ENCODE measurements at places on chromosomes 5 and 9. TPM values are rescaled to one million over a fixed set of nuclear protein-coding genes. Genes with fewer than 3 reads are reported as not detected.

The NDUFS4 gene
- 205 TPM for polyA plus RNA-seq

The CCL27 gene
- 0.50 TPM for polyA plus RNA-seq

The KLHL3 gene
- 1.7 TPM for polyA plus RNA-seq

The LHX3 gene
- not detected for polyA plus RNA-seq

GRCh38 chr9:5483306-5483705 lies 27.0 kb upstream of the PDCD1LG2 start:
- no peak for DNase-seq
- no peak overlapping the region for H3K27ac ChIP-seq
- no peaks in the 10 kb centered on the region for H3K36me3 ChIP-seq
- no peak overlapping the region for H3K4me3 ChIP-seq
- H3K27me3 ChIP-seq: no peaks in the 10 kb centered on the region

DNA sequence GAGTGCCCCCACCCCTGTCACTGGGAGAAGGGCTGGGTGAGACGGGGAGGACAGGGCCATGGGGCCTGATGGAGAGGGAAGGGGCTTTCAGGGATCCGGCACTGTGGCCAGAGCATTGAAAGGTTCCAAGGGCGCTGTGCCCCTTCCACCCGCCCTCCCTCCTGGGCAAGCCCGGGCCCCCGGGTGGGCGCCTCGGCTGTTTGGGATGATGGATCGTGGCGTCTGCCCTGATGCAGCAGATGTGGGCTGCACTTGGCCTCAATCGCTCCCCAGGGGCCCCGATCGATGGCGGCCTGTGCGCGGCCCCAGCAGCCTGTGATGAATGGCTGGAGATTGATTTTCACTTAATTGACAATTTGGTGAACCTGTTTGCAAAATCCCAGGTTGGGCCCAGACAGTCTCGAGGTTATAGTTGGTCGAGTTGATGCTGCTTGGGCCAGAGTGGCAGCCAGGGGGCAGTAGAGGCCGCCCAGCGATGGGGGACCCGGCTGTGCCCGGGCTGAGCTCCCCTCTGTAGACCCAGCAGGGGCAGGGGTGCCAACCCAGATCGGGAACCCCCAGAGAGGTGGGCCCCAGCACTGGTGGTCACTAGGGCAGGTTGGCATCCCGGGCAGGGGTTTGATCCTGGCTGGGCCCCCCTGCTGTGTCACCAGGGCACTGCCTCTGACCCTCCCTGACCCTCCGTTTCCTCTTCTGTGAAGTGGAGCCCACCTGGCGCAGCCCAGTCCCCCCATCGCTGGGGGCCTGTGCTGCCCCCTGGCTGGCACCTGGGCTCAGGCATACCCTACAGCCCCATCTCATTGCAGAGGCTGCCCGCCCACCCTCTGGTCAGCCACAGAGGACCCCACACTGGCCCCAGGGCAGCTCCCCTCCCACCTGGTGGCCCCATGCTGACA lies 34.7 kb downstream of the LHX3 start:
- H3K4me1 ChIP-seq: no peaks in the 10 kb centered on the region
- no peak overlapping the region for H3K4me3 ChIP-seq
- H3K36me3 ChIP-seq: no peaks in the 10 kb centered on the region
- peak; percentile 49 for DNase-seq

GRCh38 chr9:119934497-119934896 lies 565.3 kb upstream of the BRINP1 start:
- no peaks in the 10 kb centered on the region for H3K27me3 ChIP-seq
- no peak for DNase-seq
- H3K4me3 ChIP-seq: no peak overlapping the region
- no peaks in the 10 kb centered on the region for H3K36me3 ChIP-seq

- H3K27me3 ChIP-seq: no peaks in the 10 kb centered on the region
- H3K4me1 ChIP-seq: no peaks in the 10 kb centered on the region
- H3K27ac ChIP-seq: no peak overlapping the region
- H3K36me3 ChIP-seq: no peaks in the 10 kb centered on the region
- no peak overlapping the region for H3K4me3 ChIP-seq
These were observed 11.7 kb upstream of the OR1J2 start for GRCh38 chr9:122498883-122499288.

- no peaks in the 10 kb centered on the region for H3K36me3 ChIP-seq
- H3K27ac ChIP-seq: no peak overlapping the region
- no peak for DNase-seq
- no peaks in the 10 kb centered on the region for H3K4me1 ChIP-seq
- no peak overlapping the region for H3K4me3 ChIP-seq
These were observed 10.0 kb downstream of the RXRA start for GRCh38 chr9:134336228-134336627.

DNA sequence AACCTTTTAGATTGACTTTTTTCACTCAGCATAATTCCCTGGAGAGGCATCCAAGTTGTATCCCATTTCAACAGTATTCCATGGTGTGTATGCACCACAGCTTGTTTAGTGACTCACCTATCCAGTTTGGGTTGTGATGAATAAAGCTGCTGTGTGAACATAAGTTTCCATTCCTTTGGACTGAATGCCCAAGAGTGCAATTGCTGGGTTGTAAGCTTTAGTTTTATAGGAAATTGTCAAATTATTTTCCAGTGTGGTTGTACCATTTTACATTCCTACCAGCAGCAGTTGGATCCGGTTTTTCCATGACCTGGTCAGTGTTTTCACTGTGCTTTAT lies 60.9 kb upstream of the TMED7 start:
- H3K36me3 ChIP-seq: no peaks in the 10 kb centered on the region
- DNase-seq: peak; percentile 59
- H3K4me1 ChIP-seq: 0 out of 2 replicates have a peak, but pooled peaks cover 9% of the 10 kb centered on the region
- no peak overlapping the region for H3K27ac ChIP-seq

DNA sequence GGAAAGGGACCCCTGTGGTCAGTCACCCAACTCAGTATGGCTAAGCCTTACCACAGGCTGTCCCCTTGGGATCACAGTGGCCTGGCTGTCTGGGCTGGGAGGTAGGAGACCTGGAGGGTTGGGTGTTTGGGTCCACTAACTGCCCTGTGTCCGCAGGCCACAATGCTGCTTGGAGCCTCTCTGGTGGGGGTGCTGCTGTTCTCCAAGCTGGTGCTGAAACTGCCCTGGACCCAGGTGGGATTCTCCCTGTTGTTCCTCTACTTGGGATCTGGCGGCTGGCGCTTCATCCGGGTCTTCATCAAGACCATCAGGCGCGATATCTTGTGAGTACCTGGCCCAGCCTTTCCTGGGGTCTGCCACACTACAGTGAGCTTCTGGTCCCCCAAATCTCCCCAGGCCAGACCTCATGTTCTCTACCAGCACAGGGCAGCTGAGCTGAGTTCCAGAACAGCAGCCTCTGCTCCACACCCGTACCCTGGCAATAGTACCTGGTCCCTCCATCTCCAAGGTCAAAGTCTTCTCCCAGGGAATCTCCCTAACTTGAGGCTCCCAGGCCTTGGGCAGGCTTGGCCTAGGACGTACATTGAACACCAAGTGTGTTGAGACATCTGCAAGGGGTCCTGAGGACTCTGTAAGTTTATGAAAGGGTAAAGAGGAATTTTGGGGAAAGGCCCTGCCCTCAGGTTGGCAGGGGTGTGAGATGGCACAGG lies 2.8 kb downstream of the SLC27A4 start:
- no peaks in the 10 kb centered on the region for H3K4me1 ChIP-seq
- H3K36me3 ChIP-seq: peaks cover 7% of the 10 kb centered on the region
- no peak for DNase-seq
- no peak overlapping the region for H3K27ac ChIP-seq
- no peak overlapping the region for H3K4me3 ChIP-seq

- H3K27me3 ChIP-seq: no peaks in the 10 kb centered on the region
- H3K27ac ChIP-seq: no peak overlapping the region
- H3K4me3 ChIP-seq: no peak overlapping the region
- DNase-seq: no peak
- H3K36me3 ChIP-seq: no peaks in the 10 kb centered on the region
These were observed 453.5 kb downstream of the CAAP1 start for GRCh38 chr9:26439061-26439624.

- no peak overlapping the region for H3K27ac ChIP-seq
- no peaks in the 10 kb centered on the region for H3K27me3 ChIP-seq
- peak; percentile 23 for DNase-seq
- no peak overlapping the region for H3K4me3 ChIP-seq
- no peaks in the 10 kb centered on the region for H3K4me1 ChIP-seq
- H3K36me3 ChIP-seq: no peaks in the 10 kb centered on the region
These were observed 24.7 kb downstream of the SLC6A3 start for GRCh38 chr5:1420211-1421195.

DNA sequence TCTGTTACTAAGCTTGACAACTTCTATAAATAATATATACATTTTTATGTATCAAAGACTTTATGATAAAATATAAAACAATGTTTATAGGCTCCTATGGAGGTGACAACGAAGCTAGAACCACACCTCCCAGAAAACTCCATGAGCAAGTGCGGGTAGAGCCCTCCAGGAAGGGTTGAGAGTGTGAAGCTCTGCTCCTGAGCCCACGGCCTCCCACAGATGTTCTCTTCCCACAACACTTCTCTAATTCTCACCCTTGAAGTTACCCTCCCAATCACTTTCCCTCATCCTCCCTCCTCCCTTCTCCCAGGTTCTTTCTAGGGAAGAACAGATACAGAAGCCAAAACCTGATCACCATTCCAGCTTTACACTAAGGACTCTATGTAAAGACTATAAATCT lies 427.6 kb downstream of the SPOCK1 start:
- peak overlapping the region; percentile 69 for H3K27ac ChIP-seq
- peaks cover 27% of the 10 kb centered on the region for H3K4me1 ChIP-seq
- H3K27me3 ChIP-seq: no peaks in the 10 kb centered on the region
- DNase-seq: no peak
